Left colon (tissue), 2 donors: ENCODE measurements at places on chromosomes 1 and 21. TPM values are rescaled to one million over a fixed set of nuclear protein-coding genes. Genes with fewer than 3 reads are reported as not detected.

LEPR gene
- 4.2 TPM for total RNA-seq

PLEKHN1 gene
- 0.95 TPM for total RNA-seq

FOXE3 gene
- total RNA-seq: not detected

SLC45A1 gene
- 0.73 TPM for total RNA-seq

DNA sequence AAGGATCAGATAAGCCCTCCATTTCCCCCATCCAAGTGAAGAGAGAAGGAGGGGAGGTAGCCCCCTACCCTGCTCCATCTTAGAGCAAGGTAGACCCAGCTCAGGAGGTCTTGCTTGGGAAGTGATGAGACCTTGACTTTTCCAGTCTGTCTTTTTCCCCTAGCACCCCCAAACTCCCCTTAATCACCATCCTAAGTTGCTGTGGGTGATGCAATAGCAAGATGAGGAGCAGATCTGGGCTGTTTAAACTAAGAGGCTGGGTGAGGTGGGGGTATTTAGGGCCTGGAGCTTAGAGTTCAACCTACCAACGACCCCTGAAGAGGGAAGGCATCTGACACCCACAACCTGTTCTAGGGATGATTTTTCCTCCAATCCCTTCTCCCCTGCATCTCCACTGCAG lies 1.7 kb downstream of the ATP1A2 start:
- DNase-seq: no peak

- no peak for DNase-seq
These were observed 206.2 kb upstream of the PTBP2 start for GRCh38 chr1:96515430-96515829.

- DNase-seq: no peak
These were observed 71.7 kb upstream of the MPC2 start for GRCh38 chr1:168008595-168008994.

GRCh38 chr1:97938285-97938642 lies 17.4 kb upstream of the DPYD start:
- no peak for DNase-seq

DNA sequence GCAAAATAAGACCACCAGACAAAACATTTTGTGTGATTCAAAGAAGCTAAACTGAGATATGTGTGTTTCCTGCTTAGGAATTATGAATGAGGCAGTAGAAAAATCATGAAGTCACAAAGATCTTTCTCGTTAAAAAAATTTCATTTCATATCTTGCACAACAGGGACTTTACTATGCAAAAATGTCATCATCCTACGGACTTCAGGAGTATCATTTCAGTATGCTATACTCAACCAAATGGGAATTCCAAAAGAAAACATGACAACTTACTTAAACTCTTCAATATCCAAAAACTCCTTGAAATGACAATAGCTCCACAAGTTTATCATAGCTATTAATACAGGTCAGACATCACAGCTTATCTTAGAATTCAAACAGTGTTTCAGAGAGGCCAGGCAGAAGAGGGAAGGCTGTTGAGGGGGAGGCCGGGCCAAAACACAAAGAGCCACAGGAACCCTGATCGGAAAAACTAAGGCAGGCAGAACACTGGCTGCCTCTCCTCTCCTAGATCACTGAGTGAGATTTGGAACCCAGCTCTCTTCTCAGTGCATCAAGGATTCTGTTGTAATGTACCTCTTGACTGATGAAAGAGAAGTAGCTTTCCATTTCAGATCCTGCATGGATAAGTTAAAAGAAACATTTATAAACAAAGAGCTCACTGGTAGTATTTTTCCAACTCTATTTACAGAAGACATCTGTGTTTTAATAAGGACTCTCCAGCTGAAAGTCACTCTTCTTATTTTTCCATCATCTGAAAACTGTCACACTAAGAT lies 66.9 kb downstream of the TESK2 start:
- DNase-seq: no peak

DNA sequence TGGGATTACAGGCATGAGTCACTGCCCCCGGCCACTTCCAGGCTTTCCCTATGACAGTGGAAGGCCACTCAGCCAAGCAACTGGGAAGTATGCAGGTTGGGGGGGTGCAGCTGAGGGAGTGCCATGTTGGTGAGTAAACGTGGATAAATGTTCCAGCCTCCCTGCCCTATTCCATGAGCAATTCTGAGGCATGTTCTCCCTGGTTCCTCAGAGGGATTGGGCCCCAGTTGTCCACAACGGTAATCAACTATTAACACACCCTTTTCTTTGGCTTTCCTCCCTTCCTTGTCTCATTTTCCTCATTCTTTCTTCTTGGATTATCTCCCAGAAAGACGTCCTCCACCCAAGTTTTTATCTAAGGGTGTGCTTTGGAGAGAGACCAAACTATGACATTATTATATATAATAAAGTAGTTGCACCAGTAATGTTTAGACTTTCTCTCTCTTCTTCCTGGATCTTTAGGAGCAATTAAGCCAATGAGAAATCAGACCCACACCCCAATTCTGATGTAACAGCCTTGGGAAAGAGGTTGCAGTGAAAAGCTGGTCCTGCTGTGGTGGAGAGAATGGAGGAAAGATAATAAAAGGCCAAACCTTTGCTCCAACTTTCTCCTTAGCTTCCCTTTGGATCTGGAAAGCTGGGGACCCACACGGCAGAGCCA lies 6.8 kb upstream of the SLAMF9 start:
- DNase-seq: peak; percentile 91

DNA sequence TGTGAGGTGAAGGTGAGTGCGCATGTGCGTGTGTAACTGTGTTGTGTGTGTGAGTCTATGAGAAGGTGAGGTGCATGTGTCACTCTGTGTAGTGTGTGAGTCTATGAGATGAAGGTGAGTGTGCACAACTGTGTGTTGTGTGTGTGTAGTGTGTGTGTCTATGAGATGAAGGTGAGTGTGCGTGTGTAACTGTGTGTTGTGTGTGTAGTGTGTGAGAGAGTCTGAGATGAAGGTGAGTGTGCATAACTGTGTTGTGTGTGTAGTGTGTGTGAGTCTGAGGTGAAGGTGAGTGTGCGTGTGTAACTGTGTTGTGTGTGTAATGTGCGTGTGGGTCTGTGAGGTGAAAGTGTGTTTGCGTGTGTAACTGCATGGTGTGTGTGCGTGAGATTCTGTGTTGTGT lies 154.0 kb downstream of the FOXD2 start:
- no peak for DNase-seq

DNA sequence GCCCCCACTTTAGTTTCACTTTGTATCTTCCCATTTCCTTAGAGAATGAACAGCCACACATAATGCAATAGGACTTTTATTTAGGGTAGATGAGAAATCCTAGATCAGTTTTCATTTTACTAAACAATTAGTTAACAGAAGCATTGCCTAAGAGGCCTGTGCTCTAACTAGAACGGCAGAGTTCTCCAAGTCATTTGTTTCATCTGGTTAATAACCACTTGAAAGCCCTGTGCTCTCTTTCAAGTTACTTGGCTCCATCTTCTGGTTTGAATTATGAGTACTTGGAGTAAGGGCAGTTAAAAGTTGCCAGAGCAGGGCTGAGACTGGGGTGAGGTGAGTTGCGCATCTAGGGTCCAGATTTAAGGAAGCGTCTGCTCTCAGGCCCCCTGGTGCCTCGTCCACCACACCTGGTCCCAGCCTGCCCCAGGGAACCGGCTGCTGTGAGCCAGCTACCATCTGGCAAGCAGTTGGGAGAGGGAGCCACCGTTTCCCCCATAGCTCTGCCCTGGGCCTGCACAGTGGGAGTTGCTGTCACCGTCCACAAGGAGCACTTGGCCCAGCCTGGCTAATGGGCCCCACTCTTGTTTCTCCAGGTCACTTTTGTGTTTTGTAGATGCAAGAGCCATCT lies 18.1 kb upstream of the SLC44A3 start:
- peak; percentile 39 for DNase-seq

DNA sequence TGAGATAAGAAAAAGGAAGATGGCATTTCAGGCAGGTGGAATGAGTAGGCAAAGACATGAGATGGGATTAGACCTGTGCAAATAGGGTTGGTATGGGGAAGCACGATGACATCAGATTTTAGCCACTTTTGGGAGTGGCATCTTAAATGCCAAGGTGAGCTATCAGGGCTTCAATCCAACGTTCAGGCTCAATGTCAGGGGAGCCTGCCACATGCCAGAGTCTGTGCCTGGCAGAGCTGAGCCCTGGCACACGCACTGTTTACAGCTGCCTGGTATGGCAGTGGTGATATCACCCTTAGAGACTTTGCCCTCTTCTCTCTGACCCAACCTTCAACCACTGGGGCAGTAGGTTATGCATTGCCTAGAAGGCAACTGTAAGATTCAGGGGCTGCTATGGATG lies 1.1 kb upstream of the GUCA2B start:
- DNase-seq: no peak

DNA sequence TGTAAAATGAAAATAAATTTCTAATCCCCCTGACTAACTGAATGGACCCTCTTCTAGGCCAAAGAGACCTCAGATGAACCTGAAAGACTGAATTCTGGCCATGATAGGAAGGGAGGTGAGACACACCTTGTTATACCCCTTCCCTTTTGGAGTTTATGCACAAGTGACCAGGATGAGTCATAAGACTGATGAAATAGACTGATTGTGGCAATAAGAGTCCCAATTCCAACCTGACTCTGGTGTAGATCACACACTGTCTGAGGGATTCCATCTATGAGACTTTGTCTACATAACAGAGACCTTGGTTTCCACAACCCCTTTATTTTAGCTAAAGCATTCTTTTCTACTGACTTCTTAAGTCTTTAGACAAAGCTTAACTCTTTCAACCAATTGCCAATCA lies 13.5 kb upstream of the OR2G2 start:
- DNase-seq: no peak

GRCh38 chr1:206142770-206143169 lies 25.6 kb upstream of the AVPR1B start:
- DNase-seq: no peak

GRCh38 chr1:70720521-70720920 lies 309.5 kb downstream of the CTH start:
- no peak for DNase-seq

GRCh38 chr21:38486221-38486620 lies 12.1 kb downstream of the ERG start:
- DNase-seq: no peak

GRCh38 chr1:202592146-202592545 lies 118.1 kb downstream of the SYT2 start:
- DNase-seq: no peak

GRCh38 chr1:156146769-156147405 lies 6.5 kb upstream of the SEMA4A start:
- no peak for DNase-seq

- DNase-seq: no peak
These were observed 16.4 kb downstream of the HEYL start for GRCh38 chr1:39623053-39623452.

DNA sequence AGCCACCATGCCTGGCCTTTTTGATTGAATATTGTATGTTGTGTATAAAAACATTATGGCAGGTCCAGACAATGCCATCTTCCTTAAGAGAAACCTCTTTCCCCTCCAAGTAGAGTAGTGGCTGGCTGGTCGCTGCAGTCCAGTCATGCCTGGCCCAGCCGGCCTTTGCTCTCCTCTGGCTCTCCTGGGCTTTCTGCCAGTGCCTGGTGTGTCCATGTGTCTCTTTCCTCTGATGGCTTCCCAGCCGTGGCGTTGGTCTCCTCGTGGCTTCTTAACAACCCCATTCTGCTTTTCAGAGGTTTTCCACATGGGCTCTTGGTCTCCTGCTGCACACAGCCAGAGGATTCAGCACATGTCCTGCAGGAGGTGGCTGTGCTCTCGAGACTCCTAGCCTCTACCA lies 58.7 kb downstream of the DIP2A start:
- no peak for DNase-seq

- no peak for DNase-seq
These were observed 5.5 kb upstream of the CATSPER4 start for GRCh38 chr1:26184883-26185282.

GRCh38 chr1:78972723-78973122 lies 33.8 kb downstream of the ADGRL4 start:
- no peak for DNase-seq

DNA sequence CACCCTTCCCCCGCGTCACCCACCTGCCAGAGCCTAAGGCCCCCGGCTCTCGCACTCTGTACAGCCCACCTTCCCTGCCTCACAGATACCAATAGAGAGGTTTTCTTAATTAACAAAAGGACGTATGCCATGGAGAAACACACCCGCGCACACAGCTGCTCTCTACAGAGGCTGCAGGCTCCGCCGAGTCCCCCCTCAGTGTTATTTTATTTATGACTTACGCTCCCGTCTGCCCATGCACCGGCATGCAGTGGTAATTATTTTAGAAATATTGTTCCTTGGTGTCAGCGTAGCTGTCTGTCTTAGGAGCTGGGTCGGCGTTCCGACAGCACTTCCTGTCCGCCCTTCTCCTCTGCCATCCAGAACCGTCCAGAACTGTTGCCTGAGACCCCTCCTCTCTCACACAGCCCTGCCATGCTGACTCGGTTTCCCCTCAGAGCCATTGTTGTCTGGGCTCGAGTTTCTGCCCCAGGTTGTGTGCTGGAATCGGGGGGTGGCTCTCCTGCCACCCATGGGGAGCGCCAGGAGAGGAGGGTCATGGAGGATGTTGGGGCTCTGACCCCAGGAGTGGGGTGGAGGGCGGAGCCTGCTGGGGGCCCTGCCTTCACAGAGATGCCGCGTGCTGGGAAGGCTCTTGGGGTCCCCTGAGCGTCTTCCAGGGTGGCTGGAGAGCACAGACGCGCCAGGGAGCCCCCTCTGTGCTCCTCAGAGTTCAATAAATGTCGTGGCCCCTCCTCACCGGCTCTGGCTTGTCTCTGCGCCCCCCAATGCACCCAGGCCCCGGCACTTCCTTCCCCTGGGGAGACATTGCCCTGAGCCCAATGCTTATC lies 39.6 kb upstream of the COL6A1 start:
- DNase-seq: no peak

DNA sequence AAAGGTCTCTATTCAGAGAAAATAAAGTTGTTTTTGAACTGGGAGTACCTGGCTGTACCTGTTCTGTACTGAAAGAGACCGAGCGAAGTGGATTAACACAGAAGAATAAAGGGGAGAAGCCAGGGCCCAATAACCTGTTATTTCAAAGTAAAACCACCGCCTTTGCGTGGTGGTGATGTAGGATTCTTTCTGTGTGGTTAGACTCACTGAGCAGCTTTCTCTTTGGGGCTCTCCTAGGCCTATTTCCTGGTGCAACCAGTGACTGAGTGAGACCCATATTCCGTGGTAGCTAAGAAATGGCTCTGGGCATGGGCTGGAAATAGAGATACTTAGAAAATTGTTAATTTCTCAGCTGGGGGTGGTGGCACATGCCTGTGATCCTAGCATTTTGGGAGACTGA lies 99.9 kb downstream of the XCL2 start:
- no peak for DNase-seq

GRCh38 chr1:231383159-231383860 lies 38.8 kb downstream of the EGLN1 start:
- DNase-seq: no peak

GRCh38 chr1:937521-937920 lies 13.8 kb downstream of the SAMD11 start:
- no peak for DNase-seq
